Right atrium auricular region (tissue), 2 donors: ENCODE measurements at places on chromosomes 2 and 18.

GRCh38 chr2:206840999-206841398 lies 75.6 kb downstream of the FASTKD2 start:
- DNase-seq, result no peak

GRCh38 chr2:98736464-98736889 lies 5.5 kb upstream of the MGAT4A start:
- DNase-seq, result no peak

DNA sequence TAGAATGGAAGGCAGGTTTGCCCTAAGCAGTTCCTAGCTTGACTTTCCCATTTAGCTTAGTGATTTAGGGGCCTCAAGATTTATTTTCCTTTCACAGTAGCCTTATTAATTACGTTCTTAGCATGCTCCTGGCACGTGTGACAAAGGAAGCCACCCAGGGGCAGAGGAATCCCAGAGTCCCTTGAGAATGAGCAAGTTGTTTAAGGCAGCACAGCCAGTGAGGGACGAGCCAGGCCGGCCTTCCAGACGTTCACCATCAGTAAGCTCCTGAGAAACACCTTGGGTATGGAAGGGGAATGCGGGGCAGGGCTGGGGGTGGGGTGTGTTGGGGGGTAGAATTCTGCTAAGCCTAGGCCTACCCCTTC lies 76.3 kb downstream of the SOWAHC start:
- DNase-seq, result no peak

- DNase-seq, result no peak
Observed at GRCh38 chr2:39413063-39413737, 23.9 kb downstream of the MAP4K3 start.

DNA sequence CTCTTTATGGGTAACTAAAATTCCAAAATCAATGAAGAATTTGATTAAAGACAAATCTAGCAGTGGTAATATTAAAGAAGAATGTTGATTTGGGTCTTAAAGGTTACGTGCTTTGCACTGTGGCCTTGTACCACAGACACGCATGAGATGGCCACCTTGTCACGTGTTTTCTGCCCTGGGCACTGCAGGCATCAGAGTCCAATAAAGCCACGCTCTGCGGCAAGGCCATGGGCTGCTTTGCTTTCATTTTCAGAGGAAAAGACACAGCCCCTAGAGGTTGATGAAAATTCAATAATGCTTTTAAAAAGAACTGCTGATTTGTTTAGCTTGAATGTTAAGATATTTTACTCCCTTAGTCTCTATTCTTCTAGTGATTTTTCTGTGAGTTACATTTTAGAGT lies 30.4 kb downstream of the AOX1 start:
- no peak for DNase-seq

- DNase-seq, result no peak
Observed at GRCh38 chr2:151120011-151120410, 141.7 kb downstream of the RBM43 start.

GRCh38 chr18:31050635-31051034 lies 8.1 kb upstream of the DSC3 start:
- DNase-seq, result no peak

DNA sequence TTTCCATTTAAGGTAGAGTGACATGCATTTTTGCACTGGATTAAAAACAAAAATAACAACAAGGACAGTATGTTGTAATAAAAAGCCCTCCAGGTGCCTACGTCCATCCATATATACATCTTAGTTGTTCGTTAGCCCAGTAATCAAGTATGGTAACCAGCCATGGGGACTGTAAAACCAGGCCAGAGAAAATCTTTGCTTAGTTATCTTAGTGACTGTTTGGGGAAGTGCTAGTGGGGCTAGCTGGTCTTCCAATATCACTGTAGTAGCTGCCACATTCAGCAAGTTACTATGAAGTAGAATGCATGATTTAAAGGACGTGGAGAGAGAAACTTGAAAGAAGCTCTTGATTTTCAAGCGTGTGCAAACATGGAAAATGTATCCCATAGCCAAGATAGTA lies 95.9 kb upstream of the STON1 start:
- DNase-seq, result no peak

DNA sequence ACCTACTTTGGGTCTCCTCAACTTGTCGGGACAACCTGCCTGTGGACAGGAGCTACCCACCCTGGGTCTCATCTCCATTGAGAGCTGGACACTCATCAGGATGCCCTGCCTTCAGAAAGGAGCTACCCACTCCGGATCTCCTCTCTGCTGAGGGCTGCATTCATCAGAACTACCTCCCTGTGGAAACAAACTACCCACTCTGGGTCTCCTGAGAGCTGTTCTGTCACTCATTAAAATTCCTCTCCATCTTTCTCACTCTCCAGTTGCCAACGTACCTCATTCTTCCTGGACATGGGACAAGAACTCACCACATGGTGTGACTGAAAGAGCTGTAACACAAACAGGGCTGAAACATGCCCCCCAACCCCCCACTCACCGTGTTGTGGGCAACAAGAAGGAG lies 22.5 kb upstream of the UBE2F start:
- DNase-seq, result no peak

- DNase-seq, result no peak
Observed at GRCh38 chr2:70643715-70644114, 90.1 kb upstream of the TGFA start.

GRCh38 chr2:137706786-137707613 lies 257.3 kb upstream of the HNMT start:
- DNase-seq, result no peak

DNA sequence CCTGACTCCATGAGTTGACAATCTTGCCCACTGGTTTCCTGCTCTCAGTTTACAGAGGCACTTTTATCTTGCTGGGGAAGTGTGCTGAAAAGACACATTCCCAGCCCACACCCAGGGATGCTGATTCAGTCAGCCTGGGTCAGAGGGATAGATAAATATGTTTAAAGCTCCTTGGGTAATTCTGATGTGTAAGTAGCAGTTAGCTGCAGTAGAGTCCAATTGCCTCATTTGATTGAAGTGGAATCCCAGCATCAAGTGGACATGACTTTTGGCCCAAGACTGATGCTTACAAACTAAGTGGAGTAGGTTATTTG lies 29.4 kb downstream of the PSD4 start:
- DNase-seq, result no peak

DNA sequence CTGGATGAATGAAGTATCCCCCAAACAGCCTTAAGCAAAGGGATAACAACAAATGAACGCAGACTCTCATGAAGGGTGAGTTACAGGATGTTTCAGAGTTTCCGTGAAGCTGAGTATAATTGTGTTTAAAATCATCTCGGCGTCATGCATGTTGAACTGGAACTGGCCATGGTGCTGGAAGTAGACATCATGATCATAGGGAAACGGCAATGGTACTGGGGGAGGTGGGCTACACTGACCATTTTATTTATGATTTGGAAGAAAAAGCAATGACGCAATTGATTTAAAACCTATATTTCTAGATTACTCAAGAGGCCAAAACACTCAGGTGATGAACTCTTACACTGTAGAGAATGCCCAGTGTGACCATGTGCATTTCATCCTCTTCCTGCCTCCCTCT lies 387.9 kb upstream of the MYT1L start:
- no peak for DNase-seq

- peak; percentile 30 for DNase-seq
Observed at GRCh38 chr2:62441824-62442223, 64.2 kb downstream of the TMEM17 start.

GRCh38 chr2:108385411-108386071 lies 7.8 kb downstream of the SULT1C4 start:
- DNase-seq, result no peak

DNA sequence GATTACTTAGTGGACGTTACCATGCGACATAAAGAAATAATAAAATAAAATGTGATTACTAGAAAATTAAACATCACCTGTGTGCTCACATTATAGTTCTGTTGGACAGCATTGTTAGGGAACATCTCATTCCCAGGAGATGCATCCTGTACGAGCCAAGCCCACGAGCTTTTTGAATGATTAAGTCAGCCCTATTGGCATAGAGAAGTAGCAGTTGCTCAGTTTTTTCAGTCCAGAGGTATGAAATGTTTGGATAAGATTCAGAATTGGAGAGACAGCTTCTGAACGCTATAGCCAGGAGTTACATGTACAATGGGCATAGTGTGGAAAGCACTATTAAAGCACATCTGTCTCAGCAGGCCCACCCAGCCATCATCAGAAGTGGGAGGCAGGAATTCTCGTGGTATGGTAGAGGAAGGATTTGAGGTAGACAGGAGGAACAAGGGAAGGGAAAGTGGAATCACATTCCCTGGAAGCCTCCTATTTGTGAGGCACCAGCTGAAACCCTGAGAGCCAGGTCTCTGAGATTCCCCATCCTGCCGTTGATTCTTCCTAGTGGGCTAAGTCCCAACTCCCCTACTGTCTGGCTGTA lies 8.6 kb downstream of the SPATS2L start:
- DNase-seq, result no peak

DNA sequence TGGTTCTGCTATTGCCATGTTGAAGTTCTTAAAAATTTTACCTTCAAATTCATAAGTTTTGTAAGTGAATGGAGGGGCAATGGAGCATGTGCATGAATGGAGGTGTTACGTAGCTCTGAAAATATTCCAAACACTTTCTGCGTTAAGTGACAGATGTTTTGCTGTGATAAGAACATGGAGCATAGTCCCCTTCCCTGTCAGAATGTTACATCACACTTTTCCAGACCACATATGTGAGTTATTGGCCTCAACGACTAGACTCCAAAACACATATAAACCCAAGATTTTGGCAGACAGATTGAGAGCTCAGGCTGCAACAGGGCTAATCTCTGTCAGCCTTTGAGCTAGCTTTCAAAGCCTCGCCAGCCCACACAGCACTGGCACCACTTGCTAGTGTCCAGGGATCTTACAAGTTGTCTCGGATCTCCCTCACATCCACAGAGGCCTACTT lies 27.2 kb upstream of the MFSD6 start:
- DNase-seq, result no peak

GRCh38 chr2:230717600-230717999 lies 5.0 kb downstream of the CAB39 start:
- no peak for DNase-seq

GRCh38 chr18:61628085-61628484 lies 264.7 kb downstream of the RNF152 start:
- DNase-seq, result no peak
